Common myeloid progenitor, CD34-positive (primary cell): ENCODE measurements at places on chromosomes 7 and 10.

DNA sequence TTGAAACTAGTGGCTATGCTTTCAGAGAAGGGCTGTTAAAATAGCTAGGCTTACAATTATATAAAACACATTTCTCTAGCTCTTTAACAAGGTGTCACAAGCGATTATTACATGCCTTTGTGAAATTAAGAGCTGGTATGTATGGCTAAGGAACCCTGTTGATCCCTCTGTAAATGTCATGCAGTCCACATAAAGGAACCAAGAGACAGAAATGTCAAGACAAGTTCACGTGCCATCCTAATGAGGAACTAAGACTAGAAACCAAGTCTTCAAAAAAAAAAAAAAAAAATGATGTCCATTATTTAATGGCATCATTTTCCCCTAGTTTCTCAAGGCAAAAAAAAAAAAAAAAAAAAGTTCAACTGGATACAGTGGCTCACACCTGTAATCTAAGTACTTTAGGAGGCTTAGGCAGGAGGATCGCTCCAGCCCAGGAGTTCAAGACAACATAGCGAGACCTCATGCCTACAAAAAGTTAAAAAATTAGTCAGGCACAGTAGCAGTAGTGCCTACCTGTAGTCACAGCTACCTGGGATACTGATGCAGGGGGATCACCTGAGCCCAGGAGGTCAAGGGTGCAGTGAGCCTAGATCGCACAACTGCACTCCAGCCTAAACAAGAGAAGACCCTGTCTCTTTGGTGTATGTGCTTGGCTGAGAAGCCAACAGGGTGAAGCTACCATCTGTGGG lies 63.4 kb downstream of the SRPK2 start:
- DNase-seq: no peak

DNA sequence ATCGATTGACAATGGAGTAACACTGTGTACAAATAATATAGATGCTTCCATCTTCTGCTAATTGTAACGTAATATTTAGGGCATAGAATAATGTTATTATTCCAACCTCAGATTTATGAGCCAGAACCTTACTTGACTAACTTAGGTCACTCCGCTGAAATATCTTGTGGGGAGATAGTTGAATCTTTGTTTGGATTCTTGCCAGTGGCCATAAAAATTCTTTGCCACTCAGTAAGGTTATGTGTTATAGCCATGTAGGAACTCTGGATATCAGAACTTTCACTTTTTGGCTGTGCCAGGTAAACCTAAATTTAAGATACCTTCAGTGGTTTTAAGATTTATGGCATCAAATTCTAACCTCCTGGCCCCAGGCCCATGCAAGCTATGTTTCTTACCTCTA lies 197.6 kb downstream of the WDR11 start:
- DNase-seq: no peak

DNA sequence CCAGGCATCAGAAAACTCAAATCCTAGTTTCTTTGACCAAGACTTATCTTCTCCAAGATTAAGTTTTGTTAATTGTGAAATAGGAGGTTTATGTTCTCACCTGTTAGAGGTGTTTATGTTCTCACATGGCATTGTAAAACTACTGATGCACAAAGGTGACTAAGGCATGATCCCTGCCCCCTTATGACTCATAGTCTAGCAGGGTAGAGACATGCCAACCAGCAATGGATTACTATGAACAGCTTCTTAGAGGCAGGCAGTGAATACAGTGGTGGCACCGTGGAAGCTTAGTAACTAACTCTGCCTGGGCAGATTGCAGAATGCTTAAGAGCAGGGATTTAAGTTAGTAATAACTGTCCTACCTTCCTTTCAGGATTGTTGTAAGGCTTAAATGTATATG lies 400.9 kb downstream of the SORCS3 start:
- DNase-seq: no peak

DNA sequence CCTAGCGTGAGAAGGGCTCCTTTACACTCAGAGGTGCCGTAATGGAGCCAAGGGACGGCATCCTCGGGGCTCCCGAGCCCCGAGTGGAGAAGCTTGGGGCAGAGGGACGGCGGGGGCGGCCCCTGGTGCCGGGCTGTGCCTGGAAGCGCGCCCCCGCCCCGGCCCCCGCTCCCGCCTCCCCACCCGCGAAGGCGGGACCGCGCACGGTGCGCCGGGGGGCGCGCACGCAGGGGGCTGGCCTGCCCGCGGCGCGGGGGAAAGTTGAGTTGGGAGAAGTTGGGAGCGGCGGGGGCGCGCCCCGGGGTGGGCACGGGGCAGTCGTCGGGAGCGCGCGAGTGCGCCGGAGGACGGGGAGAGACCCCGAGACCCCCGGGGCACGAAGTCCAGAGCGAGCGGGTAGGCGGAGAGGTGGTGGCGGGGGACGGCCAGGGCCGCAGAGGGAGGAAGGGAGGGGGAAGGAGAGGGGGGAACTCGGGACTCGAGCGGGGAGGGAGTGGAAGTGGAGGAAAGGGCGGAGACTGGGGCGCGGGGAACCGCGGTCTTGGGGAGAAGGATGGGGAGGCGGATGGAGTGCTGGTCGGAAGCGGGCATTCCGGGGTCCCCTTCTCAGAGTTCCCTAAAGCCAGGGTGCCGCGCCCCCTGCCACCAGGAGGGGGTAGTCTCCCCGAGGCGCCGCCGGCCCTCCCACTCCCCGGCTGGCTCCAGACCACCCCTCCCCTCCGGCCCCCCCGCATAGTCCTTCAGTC lies at the start of gene SLC4A2:
Gene SLC4A2, plus strand, starts transcription at position 223 of the 746 bp plus-strand sequence. CDS start 2,399 bp downstream, outside the sequence.
- DNase-seq: peak; percentile 71

DNA sequence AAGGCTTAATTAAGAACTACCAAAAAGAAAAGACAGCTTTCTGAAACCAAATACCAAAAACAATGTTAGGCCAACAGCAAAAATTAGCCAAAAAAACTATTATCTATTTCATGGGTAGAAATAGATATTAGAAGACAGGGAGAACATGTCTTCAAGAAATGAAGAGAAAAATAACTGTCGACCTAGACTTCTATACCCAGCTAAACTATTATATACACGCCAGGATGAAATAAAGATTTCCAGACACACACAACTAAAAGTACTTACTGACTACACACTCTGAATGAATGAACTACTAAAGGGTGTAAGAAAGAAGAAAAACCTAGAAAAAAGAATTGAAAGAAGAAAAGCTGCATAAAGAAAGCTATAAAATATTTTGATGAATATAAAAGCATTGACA lies 11.5 kb upstream of the CDHR3 start:
- DNase-seq: no peak

DNA sequence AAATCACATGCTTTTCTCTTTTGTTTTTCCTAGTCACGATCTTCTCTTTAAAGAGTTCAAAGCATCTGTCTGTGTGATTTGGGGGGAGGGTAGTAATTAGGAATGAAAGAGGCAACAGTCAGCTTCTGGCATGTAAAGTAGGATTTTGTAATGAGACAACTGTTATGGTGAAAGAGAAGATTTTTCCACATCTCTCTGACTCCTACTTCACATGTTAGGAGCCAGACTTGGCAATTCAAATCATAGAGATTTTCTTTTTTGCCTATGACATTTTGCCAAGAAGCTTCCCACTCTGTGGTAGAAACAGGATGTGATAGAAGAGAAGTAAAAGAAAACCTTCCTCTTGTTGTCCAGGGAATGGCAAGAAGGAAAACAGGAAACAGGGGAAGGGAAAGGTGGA lies 38.3 kb upstream of the KLHL7 start:
- DNase-seq: no peak

DNA sequence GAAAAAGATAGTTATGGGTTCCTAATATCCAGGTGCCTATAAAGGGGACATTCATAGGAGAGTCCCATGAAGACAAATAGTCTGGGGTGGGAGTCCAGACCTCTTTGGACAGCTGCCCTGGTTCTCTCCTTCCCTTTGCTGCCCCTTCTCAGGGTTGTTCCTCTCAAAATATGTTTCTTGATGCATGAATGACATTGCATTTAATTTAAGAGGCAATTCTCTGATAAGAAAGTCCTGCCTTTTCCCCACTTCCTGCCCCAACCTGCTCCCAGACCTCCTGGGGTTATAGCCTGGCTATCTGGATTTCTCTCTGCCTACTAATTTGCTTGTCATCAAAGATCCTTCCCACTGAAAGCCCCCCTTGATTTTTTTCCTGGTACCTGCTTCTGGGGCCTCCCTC lies 12.5 kb upstream of the BTRC start:
- no peak for DNase-seq

- DNase-seq: peak; percentile 33
These were observed 63.3 kb upstream of the PRSS1 start for GRCh38 chr7:142685877-142686508.

DNA sequence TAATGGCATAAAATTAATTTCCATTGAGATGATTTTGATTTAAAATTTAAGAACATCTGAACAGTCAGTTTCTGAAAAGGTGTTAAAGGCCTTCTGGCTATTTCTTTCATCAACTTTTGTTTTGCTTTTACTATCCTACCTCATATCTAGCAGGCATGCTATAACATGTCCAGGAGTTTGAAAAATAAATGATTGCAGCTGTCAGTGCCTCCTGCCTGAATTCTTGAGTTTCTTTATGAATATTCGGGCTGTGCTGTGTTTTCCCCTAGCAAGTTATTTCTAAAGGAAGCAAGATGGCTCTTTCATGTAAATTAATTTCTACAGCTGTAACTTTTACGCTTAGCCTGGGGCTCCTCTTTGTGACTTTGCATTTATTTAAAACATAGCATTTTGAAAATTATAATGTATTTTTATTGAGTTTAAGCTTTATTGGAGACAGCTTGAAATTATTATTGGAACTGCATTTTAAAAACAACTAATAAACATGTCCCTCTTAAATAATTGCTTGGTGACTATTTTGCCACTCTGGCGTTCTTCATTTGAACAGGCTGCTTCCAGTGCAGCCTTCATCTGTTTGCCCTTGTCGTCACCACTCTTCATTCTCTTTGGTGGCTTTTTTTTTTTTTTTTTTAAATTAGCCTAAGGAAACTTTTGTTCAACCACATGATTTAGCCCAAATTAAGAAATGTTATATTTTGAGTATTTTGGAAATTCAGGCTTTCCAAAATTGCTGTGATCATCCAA lies 1083.4 kb upstream of the LRRN3 start:
- no peak for DNase-seq

GRCh38 chr7:145850636-145851035 lies 266.0 kb upstream of the CNTNAP2 start:
- DNase-seq: no peak

- DNase-seq: peak; percentile 80
These were observed 757 bp downstream of the ANKIB1 start for GRCh38 chr7:92246360-92247101.

GRCh38 chr10:13882119-13882711 lies 295.4 kb downstream of the PRPF18 start:
- DNase-seq: peak; percentile 65

GRCh38 chr7:28346256-28346655 lies 66.1 kb upstream of the CREB5 start:
- no peak for DNase-seq

DNA sequence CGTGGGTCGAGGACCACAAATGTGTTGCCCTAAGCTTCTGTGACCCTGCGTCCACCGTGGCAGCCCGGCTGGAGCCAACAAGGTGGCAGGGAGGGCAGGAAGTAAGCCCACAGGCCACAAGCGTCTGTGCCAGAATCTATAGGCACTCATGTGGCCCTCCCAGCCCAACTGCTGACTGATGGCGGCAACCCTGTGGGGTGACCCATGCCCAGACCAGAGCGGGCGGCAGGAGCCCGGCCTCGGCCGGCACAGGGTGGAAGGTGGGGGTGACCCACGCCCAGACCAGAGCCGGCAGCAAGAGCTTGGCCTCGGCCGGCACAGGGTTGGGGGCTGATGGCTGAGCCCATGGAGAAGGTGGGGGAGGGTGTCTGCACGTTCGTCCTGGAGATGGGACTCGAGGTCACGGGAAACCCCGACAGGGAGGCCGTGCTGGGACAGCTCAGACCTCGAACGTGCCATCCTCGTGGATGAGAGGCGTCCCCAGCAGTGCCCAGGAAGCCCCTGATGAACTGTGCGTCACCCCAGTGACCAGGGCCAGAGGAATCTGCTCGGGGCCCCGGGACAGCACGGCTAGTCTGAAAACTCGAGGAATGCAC lies 181.0 kb downstream of the ELFN1 start:
- DNase-seq: no peak

DNA sequence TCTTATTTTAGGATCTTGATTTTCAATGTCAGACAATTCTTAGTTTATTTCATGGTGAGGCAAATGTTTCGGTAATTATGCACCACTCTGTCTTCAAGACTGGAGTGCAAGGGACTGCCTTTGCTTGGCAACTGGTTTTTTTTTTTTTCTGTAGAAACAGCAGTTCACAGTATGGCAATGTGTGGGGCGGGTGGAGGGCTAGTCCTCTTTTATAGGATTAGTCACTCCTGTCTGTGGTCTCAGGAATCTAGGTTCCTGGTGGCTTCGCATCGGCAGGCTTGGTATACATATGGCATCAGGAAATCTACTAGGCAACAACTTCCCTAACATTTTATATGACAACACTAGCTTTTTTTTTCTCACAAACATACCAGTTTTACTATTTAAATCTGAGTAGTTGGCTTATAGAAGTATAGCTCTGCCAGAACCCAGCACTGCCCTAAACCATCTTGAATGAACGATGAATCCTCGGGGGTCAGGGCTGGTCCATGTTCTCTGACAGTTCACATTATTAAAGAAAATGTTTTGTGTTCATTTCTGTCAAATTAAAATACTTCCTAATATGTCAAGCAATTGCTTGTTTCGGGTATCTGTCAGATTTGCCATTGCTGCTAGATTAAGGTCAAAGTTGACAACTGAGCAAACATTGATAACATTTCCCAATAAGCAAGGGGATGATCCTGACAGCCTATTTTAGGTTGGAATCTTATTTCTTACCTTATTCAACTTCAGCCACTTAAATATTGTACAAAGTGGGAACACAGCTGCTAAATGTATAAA lies 289.7 kb upstream of the VSTM2A start:
- no peak for DNase-seq

- no peak for DNase-seq
These were observed 18.7 kb downstream of the PTPRE start for GRCh38 chr10:127925471-127926207.

DNA sequence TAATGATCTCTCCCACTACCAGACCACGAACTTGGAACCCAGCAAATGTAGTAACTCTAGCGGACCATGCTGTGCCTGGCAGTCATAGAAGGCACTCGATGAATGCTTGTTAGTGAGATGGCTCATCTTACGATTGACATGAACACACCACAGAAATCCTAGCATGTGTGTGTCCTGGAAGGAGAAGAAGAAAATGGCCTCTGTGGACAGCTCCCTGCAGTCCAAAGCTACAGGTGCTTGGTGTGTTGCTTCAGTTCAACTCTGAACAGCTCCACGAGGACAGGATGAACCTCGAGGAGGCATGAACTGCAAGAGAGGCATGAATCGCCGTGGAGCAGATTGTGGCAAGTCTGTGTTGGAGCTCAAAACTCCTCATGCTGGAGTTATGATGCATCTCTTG lies 93.5 kb downstream of the KLF6 start:
- DNase-seq: no peak

- no peak for DNase-seq
These were observed 64.8 kb downstream of the CALD1 start for GRCh38 chr7:134844200-134844599.

- peak; percentile 26 for DNase-seq
These were observed at the start of gene JAKMIP3 for GRCh38 chr10:132065491-132066105. JAKMIP3 (plus strand) TSS chr10:132065946; CDS start chr10:132104809, 38,863 bp downstream.

DNA sequence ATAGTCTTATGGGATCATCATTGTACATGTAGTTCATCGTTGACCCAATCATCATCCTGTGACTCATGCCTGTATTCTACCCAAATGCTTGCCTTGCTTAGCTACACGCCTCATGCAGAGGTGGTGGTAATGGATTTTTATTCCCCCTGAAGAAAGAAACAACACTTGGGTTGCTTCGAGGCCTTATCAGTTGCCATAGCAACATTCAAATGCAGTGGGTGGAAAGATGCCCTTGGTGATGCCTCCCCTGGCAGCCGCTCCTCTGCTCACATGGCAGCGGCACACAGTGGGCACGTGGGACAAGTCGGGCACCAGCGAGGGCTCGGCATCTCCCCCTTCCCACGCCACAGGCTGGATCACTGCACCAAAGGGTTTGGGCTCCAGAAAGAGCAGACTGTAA lies 54.0 kb upstream of the NMT2 start:
- no peak for DNase-seq
